Stimulated activated CD4-positive, alpha-beta T cell treated with anti-CD3 and anti-CD28 coated beads, Interleukin-2, amount 100 ng/mL, for 4 hours (primary cell): ENCODE measurements at places on chromosomes 12 and 14.

DNA sequence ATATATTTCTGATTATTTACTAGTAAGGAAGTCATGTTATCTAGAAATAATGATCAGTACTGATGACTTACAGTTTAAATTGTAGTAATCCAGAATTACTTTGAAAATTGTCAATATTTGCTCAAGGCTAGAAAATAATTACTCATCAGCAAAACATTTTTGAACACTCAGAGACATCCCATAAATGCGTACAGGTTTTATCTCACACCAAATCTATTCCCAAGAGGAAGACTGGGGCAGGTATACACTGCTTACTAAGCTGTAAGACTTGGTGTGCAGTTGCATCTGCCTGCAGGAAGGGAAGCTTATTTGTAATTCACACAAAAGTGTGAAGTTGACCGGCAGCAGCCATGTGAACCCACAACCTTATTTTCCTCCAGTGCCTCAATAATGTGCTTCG is 146.4 kb downstream of the CCER1 start:
- DNase-seq: no peak

DNA sequence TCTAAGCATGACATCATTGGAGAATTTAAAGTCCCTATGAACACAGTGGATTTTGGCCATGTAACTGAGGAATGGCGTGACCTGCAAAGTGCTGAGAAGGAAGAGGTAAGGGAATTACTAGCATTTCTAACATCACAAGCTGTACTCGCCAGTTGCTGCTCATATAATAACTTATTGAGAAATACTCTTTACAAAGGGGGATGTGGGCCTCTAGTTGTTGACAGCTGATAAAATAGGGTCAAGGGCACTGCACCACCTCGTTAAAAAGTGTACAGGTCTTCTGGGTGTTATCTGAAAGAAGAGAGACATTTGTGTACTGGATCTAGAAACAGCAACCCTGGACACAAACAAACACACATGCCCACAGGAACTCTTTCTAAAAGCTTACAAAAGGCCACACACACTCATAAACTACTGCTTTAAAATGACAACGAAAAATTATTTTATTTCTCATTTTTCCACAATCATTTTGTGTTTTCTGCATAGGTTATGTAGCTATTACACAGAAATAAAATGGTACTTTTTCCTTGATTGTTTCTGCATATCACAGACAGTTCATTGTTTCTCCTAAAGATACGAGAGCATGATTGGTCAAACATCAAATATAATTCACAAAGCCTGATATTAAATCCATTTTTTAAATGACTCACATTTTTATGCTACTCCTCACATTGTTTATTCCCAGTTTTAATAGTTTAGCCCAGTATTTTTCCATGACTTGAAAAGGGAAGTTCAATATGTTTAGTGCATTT is 391.1 kb downstream of the PAWR start:
- DNase-seq: no peak

GRCh38 chr12:53045696-53046045 is 4.2 kb upstream of the TNS2 start:
- no peak for DNase-seq

DNA sequence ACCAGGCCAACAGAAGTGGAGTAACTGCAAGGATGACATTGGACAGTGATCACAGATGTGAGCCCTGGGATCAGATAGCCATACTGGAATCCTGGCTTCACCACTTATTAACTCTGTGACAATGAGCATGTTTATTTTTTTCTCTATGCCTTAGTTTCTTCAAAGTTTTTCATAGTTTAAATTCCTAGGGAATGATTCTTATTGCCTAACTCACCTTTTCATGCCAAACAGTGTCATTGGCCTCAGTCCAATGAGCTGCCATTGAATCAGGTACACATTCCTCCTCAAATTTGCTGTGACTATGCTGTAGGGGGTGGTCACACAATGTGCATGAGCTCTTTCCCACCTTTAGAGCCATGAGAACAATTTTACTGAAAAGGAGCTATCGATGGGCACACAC is 342.3 kb downstream of the SYT1 start:
- no peak for DNase-seq

DNA sequence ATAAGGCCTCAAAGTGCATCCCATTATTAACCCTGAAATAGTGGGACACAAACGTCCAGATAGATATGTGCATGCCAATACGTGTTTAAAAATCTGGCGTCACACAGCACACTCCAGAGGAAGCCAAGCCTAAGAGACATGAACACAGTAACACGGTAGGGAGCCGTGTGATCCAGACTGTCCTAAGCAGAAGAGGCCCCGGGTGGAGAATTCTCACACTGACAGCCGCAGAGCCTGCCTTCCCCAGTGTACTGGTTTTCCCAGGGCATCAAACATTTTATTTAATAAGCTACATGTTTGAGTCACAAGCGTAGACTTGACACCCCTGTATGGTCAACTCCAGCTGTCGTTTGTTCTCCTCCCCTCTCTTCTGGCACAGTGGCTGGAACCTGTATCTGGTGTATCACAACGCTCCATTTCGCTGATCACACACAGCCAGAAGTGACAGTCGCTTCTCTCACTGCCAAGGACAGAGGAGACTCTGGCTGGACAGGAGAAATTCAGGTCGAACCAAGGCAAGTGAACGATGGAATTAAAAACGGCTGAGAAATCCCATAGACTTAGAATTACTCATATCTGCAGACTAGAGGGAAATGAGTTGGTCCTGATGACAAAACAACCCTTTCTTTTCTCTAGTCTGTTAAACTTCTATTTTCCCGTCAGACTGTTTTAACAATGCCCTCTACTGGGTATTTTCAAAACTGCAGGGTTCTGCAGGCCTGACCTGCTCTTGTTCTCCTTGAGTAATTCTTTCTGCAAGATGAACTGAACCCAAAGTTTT is 359.9 kb downstream of the RGS6 start:
- DNase-seq: no peak

DNA sequence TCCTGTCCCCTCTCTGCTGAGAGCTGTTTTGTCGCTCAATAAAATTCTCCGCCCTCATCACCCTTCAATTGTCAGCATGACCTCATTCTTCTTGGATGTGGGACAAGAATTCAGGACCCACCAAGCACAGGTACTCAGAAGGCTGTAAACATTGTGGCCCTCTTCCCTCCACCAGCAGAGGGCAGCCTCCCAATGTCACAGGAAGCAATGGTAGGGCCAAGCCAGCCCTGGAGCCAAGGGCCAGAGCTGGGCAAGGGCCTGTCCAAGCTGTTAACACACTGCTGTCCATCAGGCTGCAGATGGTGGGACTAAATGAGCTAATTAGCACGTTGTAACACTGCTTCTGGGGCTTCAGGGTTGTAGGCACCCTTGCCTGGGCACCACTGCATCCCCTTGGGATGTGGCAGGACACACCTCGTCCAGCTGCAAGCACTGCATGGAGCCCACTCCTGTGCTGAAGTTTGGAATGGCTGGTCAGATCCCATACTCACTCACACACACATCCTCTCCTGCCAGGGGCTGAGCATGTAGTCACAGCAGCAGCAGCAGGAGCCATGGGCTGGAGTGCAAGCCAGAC is 62.7 kb upstream of the HECTD1 start:
- DNase-seq: no peak

GRCh38 chr12:105331805-105332251 is 1.3 kb downstream of the C12orf75 start:
- DNase-seq: no peak

DNA sequence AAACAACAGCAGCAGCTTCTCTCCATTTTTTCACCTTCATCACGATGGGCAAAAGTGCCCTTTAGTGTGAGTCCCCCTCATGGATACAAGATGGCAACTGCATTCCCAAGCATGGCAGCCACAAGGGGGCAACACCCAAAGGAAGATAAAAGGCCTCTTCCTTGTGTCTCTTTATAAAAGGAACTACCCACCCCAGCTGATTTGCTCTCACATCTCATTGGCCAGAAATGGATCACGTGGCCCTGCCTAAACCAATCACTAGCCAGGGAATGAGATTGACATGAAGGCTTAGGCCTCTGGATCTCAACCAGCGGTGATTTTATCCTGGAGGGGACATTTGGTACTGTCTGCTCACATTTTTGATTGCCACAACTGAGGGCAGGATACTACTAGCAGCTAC is 21.9 kb upstream of the IFT81 start:
- no peak for DNase-seq

GRCh38 chr12:116196226-116196625 is 81.3 kb downstream of the MED13L start:
- DNase-seq: no peak

DNA sequence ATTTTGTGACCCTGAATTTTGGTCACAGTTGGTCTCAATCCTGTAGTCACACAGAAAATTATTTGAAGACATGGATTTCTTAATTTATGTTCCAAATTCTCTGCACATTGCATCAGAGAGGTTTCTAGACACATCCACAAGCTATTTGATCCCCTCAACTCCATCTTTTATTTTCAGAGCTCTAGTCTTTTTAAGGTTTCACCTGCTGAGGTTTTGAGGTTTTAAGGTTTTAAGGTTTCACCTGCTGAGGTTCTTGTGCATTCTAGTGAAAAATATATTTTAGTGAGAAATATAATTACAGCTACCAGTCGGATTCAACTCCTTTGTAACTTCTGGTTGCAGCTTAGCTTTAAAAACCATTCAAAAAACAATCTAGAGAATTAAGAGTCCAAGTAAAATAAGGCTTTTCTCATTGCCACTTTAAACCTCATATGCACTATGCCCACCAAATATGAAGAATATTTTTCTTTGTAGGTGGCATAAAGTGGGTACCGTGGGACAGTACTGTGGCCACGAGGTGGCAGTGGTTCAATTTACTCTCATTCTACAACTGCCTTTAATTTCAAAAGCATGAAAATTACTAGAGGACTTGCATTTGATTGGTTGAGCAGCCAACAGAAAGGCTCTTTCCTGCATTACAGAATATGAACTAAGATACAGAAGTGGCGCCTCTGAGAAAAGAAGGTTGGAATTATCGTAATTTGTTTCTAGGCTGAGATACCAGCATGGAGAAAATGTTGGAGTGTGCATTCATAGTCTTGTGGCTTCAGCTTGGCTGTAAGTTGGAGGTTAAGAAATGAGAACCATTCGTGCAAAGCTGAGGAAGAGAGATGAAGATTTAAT is 366.5 kb upstream of the OR4E1 start:
- DNase-seq: peak; percentile 11

DNA sequence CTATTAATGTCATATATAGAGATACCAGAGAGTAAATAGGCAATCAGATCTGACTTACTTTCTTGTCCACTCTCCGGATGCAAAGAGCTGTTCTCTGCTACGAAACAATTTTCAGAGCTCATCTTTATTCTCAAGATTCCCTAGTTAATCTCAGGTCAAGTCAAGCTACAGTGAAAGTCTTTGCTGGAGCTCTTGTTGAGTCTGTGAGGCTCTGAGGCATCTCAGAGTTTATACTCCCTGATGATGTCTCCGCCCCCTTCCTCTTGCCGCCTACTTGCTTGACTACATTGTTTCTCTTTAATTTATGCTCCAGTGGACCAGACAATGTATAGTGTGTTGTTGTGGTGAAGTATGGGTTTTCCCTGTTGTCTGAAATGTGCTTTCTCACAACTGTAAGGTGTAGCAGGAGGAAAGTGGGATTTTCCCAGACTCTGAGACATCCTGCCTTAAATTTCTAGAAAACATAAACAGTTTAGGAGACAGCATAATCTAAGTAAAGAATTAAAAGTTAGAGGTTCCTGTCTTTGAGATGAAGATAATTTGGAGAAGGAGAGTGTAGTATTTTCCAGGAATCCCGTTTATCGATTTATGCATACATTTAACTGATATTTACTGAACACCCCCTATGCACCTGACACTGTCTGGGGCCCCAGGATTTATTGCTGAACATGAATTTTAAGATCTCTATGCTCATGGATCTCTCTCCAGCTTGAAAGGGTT is at the start of gene CD69:
CD69 (minus strand) TSS at position 203 of the 720 bp plus-strand sequence; CDS start at position 122, 81 bp downstream.
- DNase-seq: peak; percentile 79

DNA sequence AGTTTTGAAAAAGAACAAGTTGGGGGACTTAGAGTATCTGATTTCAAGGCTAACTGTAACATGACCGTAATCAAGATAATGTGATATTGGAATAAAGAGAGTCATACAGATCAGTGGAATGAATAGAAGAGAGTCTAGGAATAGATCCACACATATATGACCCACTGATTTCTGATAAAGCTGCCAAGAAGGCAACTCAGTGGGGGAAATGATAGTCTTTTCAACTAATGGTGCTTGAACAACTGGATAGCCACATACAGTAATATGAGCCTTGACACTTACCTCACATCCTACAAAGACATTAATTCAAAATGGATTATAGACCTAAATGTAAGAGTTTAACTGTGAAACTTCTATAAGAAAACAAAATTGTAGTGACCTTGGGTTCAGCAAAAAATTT is 3.8 kb downstream of the PRKCH start:
- DNase-seq: no peak

DNA sequence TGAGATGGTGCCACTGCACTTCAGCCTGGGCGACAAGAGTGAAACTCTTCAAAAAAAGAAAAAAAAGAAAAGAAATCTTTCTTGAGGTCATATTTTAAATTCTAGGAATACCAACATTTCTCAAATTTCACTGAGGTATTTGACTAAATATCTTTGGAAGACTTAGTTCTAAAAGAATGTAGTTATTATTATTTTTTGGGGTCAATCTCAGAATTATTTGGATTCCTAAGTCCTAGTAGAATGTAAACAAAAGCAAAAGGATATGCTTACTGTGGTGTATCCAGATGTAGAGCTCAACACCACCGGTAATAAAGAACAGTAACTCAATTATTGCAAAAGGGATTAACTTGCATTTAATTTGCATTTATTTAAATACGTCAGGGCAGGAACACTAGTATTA is 25.0 kb downstream of the PRICKLE1 start:
- DNase-seq: no peak

GRCh38 chr14:37203423-37203822 is 5.7 kb downstream of the MIPOL1 start:
- no peak for DNase-seq

GRCh38 chr14:95712398-95712797 is 1.5 kb downstream of the TCL1A start:
- DNase-seq: no peak

- no peak for DNase-seq
Measured at GRCh38 chr12:55017416-55017925, 2.3 kb upstream of the NEUROD4 start.

DNA sequence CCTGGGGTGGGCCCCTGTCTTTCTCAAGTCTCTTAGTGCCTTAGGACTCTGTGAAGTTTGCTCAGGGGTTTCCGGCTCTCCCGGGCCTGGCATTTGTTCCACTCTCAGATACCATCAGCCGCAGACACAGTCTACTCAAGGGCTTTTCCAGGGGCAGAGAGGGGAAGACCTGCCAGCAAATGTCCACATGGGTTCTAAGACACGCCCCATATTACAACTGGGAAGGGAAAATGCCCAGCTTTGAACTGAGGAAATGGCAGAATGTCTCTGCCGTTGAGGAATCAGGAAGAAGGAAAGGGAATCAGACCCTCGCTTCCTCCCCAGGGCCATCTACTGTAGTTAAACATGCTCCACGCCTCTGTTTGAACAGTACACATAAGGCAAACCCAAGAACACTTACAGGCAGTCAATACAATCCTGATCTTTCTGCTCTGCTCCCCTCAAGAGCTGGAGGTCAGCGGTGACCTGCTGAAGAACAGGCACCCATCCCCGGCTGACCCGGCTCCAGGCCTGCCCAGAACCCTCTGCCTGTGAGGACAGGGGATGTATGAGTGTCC is 7.9 kb downstream of the CCDC85C start:
- no peak for DNase-seq

- no peak for DNase-seq
Measured at GRCh38 chr12:32482226-32482625, 82.9 kb downstream of the FGD4 start.
